Thymus (tissue), 14 donors: ENCODE measurements at places on chromosomes 1 and 21. TPM values are rescaled to one million over a fixed set of nuclear protein-coding genes. Genes with fewer than 3 reads are reported as not detected.

NSL1 gene
- polyA plus RNA-seq = 23.8 TPM

ITLN1 gene
- polyA plus RNA-seq = 8.7 TPM

ILDR2 gene
- 0.46 TPM for polyA plus RNA-seq

NIT1 gene
- 61.4 TPM for polyA plus RNA-seq

LCE1D gene
- polyA plus RNA-seq = 0.27 TPM

PGBD5 gene
- 4.4 TPM for polyA plus RNA-seq
